Activated CD8-positive, alpha-beta memory T cell treated with anti-CD3 and anti-CD28 coated beads for 1 hour (primary cell): ENCODE measurements at places on chromosomes 2 and 18.

DNA sequence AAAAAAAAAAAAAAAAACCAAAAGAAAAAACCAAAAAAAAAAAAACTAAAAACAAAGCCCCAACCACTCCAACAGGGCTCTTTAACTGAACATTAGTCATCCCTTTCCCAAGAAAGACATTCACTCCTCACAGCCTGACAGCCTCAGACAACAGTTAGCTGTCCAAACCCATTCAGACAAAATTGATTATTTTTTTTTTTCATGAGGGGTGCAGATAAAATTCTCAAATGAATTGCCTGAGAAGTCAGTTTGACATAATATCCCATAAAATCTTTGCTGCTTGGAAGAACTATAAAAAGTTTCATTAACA, 206.1 kb upstream of the REV1 start:
- DNase-seq, result no peak

DNA sequence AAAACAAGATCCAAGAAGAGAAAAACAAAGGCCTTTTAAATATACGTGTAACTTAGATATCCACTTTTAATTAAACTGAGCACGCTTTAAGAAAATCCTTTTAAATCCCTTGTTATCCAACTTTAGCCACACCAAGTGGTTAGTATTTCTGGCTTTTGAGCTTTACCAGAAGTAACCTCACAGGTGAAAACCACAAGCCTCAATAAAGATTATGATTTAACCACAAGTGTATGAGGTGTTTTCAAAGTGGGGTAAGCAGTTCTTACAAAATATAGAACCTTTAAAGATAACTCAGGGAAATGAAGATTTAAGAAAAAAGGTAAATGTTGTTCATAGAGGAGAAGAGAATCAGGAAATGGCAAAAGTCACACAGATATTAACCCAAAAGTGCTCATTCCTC, 58.4 kb upstream of the CDCA7 start:
- no peak for DNase-seq

DNA sequence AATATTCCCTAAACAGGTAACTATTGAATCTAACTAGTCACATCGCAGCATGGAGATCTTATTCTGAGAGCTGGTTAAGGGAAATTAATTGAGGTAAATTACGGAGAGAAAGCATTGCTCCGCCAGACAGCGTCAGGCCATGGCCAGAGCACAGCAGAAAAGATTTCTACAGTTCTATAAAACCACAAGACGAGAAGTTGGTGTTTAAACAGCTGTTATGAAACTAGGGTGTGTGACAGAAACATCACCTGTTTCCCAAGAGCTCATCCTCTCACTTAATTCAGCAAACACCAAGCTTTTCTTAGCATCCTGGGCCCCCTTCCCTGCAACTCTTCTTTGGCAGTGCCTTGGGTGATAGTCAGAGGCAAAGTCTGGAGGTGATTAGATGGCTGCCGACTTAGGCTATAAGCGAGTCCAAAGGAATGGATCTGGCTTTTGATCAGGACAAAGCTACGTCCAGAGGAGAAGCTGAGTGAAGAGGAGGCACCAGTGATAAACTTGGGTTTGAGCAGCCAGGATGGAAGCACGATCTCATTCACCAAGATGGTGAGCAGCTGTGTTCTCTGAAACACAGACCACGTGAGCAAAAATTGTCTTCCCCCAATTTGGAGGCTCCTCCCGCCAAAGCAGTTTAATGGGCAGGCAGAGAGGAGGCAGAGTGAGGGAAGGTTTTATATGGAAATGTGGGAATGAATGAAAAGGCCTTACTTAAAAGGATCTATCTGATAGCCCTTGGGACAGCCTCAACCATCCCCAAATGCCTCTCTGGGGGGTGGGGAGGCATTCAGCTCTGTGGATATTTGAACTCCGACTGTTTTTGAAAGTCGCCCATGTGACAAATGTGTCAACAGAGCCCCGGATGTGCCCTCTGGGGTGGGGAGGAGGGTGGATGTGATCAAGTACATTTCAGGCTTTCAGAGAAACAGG, 57.8 kb downstream of the PKDCC start:
- peak; percentile 62 for DNase-seq

GRCh38 chr2:48332286-48332685, 197.7 kb upstream of the STON1 start:
- no peak for DNase-seq

DNA sequence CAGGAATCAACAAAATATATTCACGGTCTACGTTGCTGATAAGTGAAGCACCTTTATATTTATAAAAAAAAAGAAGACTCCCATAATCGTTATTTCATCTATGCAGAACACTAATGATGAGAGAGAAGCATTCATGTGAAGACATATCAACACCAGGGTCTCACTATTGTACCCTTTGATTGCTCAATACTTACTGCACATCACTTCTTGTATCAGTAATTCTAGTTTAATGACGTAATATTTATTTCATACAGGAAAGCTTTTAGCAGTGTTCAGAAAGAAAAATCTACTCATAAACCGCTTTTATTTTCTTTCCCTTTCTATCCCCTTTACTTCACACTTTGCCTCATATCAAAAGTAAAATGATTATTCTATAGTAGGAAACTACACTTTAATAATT, 30.7 kb downstream of the CCDC141 start:
- no peak for DNase-seq

- no peak for DNase-seq
Measured at GRCh38 chr2:68466778-68467076, 367 bp downstream of the FBXO48 start.

GRCh38 chr2:125125902-125126301, 1100.8 kb downstream of the CNTNAP5 start:
- DNase-seq, result no peak

- no peak for DNase-seq
Measured at GRCh38 chr18:41593171-41593675, 361.8 kb upstream of the PIK3C3 start.

DNA sequence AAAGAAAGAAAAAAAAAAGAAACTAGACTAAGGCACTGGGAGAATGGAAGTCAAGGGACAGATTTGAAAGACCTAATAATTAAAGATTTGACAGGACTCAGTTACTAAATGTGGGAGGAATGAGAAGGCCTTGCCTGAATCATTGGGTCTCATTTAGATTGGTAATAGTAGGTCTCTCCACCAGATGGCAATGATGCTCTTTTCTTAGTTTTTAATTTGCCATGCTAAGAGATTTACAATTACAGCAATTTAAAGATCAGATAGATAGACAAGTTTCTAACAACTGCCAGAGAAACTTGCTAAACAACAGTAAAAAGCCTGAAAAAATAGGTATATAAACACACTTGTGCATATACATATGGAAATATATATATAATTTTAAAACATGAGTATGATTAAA, 153.0 kb downstream of the TMEM247 start:
- no peak for DNase-seq

DNA sequence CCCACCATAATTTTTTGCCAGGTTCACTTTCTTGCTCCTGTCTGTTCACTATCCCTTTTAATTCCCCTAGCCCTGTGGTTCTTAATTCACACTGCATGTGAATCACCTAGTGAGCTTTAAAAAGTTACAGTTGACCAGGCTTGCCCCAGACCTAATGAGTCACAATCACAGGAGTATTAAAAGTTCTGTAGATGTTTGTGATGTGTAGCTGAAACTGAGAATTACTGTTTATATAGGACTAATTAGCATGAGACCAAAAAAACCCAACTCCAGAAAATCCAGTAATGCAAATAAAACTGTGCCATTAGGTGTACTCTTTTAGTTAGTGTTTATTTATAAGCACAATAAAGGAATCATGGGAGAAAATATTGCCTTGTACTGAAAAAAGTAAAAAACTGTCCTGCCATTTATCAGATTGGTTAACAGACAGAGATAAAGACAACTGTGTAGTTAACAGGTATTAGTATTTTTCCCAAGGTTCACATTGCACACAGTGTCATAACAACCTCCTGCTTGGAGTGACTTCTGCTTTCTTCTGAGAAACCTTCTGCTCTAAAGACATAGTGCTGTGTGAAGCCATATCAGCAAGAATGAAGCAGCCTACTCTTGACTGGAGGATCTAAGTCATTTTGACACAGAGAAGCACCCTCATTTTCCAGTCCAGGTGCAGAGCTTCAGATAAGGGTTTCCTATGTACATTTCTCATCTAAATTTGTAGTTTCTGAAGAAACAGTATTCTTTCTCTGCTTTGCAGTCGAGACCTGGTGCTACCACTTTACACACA, 39.0 kb downstream of the VAPA start:
- DNase-seq, result no peak

GRCh38 chr18:47726550-47726949, 203.9 kb downstream of the SMAD2 start:
- no peak for DNase-seq

DNA sequence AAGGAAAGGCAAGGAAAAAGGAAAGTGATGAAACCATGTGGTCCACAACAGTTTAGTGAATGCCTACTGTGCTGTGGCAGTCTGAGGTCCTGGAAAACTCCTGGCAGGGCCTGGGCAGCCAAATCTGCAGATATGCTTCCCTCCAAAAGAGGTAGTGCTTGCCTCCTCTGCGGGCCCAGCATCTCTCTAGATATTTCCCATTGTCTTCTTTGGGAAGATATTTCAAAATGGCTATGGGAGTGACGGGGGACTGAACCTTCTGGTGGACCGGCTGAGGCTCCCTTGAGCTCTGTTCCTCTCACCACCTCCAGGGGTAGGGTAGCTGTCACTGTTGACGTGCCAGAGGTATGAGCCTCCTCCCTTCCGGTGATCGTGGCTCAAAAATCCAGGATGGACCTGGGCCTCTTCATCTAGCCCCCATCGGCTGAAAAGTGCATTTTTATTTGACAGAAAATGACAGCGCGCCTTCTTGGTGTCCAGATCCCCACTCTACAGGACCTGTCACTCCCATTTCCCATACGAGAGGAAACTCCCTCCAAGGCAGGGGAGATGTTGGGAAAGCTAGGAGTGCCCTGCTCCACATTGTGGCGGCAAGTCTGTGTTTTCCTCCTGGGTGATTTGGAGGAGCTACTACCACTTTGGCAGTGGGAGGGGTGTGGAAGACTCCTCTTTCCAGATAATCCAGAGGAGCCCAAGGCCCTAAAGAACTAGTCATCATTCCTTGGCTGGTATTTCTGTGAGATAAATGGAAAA, 9.4 kb upstream of the PAX3 start:
- no peak for DNase-seq

- no peak for DNase-seq
Measured at GRCh38 chr18:58105206-58105887, 61.3 kb downstream of the NEDD4L start.

DNA sequence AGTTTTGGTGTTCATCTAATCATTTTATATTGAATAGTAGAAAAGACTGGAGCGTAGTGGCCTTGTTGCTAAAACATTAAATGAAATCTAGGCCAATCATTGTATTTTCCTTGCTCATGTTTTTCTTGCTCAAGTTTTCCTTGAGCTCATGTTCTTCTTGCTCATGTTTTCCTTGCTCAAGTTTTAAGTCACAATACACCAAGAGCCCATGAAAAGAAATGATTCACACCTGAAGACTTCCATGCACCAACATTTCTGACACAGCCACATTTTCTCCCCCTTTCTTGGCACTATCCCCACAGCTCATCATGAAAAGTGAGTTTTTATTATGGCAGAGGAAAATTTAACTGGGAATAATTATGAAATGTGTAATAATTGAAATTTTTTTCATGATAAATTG, 92.0 kb downstream of the LRP1B start:
- DNase-seq, result no peak

DNA sequence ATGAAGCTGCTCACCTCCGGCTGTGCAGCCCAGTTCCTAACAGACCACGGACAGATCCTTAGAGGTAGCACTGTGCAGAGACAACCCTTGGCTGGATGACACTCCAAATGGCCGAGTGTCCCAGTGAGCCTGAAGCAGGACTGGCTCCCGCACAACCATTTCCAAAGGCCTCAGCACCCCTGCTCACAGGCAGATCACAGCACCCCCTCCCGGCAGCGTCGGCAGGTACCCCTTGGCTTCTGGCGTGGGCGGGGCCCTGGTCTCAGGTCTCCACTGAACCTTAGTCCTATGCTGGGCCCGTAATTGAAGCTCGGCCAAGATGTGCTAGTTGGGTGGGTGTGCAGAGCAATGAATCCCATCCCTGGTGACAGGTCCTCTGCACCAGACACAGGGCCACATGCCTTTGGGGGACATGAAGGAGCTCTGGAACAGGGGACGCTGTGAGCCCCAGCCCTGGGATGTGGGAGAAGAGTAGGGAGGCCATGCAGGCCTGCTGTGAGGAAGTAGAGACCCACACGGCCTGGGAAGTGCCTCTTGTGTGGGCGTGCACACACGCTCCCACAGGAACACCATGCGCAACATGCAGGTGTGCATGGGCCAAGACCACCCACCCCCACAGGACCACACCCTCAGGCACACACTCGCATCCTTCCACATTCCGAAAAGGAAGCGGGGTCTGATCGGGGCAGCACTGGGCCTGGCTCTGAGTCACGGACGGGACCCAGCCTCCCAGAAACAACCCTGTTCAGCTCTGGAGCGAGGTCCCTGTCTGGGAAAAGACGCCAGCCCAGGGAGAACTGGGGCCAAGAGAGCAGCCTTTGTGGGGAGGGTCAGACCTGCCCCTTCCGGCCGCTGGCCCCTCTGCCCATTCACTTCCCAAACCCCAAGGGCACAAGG, 2.8 kb downstream of the DUSP2 start:
- DNase-seq, result peak; percentile 71
